ENCODE measurements at places on chromosomes 2 and 18.

- no peak for DNase-seq
Measured at GRCh38 chr2:70977605-70978205, 725 bp upstream of the ANKRD53 start.

- DNase-seq: no peak
Measured at GRCh38 chr2:176692533-176692932, 423.3 kb downstream of the MTX2 start.

GRCh38 chr2:37858725-37859267 lies 66.3 kb upstream of the RMDN2 start:
- no peak for DNase-seq

GRCh38 chr2:204871231-204871953 lies 326.1 kb downstream of the PARD3B start:
- no peak for DNase-seq

DNA sequence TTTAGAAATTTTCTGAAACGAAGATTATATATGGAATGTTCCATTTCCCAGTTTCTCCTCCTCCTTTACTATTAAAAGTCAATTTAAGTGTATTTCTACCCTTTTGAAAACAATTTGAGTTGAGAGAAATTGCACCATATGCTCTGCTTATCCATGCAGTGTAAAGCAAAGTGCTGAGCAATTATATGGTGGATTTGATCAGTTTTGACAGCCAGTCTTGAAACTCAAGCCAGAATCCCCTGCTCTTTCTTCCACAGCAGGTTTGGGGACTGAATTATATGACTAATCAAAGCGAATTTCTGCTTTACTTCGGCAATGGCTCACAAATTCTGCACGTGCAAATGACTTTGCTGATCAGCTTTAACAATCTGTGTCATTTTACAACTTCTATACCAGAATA lies 1183.6 kb downstream of the LRP1B start:
- no peak for DNase-seq

DNA sequence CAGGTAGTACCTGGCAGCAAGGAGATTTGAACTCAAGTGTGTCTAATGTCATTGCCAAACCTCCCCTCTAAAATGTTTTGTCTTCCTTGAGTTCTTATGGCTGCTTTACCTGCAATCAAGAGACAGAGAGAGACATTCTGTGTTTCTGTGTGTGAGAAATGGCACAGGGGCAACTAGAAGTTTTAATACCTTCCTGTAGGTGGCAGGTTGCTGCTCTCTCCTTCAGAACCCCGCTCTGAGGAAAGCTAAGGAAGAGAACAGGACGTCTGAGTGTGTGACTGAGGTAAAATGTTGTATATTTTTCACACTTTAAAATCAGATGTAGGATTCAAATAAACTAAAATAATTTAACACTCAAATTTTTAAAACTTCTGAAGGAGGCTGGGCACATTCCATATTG lies 19.2 kb downstream of the DTNA start:
- no peak for DNase-seq

DNA sequence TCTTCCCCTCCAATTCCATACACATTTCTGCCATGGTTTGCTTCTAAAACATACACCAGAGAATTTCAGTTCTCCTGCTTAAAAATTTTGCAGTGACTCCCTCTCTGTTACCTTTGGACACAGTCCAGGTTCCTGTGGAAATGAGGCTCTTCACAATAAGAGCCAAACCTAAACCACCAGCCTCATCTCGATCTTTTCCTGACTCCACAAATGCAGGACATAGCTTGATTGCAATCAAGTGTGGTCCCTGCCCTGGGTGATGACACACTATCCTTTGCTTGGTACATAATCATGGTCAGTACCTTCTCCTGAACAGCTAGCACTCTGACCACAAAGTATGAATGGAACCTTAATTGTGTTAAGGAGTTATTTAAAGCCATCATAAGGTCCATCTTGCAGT lies 134.9 kb upstream of the CHAC2 start:
- DNase-seq: no peak

GRCh38 chr18:9870431-9871008 lies 15.3 kb upstream of the TXNDC2 start:
- DNase-seq: no peak

DNA sequence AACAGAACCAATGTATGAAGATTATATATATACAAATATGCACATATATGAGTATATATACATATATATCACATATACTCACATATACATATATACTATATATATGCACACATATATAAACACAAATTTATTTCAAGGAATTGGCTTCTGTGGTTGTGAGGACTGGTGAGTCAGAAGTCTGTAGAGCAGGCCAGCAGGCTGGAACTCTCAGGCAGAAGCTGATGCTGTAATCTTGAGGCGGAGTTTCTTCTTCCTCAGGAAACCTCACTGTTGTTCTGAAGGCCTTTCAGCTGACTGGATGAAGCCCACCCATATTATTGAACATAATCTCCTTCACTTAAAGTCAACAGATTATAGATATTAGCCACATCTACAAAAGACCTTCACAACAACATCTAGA lies 143.9 kb upstream of the CREB1 start:
- DNase-seq: no peak

DNA sequence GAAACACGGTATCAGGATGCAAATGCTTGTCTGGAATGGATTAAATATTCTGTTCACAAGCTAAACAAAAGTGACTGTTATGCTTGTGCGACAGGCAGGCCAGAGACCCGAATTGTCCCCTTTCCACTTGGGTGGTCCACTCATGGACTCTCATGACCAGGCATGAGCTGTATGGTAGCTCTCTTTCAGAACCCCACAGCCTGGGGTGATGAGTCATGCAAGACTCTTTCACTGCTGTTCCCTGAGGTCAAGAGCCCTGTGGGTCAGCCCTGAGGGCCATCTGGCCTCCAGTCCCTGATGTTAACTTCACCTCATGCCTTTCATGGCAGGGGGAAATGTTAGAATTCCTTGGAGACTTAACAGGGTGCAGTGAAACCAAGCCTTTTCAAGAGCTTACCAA lies 13.7 kb upstream of the SAP130 start:
- DNase-seq: no peak

GRCh38 chr2:119476301-119477112 lies 44.9 kb downstream of the TMEM37 start:
- no peak for DNase-seq

DNA sequence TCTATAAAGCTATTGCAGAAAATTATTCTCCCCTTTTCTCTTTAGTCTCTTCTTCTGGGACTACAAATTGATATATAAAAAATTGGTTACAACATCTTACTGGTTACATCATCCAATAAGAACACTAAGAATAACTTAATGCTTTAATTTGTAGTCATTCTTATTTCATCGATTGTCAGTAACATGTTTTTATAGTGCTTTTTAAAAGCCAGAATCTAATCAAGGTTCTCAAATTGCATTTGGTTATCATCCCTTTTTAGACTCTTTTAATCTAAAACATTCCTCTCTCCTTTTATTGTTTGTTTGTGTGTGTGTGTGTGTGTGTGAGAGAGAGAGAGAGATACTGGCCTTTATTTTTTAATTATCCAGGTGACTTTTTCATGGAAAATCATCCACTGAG lies 377.1 kb upstream of the MEIS1 start:
- no peak for DNase-seq

GRCh38 chr2:241851325-241852115 lies 7.2 kb downstream of the PDCD1 start:
- DNase-seq: no peak

- no peak for DNase-seq
Measured at GRCh38 chr2:137912371-137912770, 51.9 kb upstream of the HNMT start.

GRCh38 chr2:121095257-121096080 lies 189.5 kb downstream of the TFCP2L1 start:
- no peak for DNase-seq

DNA sequence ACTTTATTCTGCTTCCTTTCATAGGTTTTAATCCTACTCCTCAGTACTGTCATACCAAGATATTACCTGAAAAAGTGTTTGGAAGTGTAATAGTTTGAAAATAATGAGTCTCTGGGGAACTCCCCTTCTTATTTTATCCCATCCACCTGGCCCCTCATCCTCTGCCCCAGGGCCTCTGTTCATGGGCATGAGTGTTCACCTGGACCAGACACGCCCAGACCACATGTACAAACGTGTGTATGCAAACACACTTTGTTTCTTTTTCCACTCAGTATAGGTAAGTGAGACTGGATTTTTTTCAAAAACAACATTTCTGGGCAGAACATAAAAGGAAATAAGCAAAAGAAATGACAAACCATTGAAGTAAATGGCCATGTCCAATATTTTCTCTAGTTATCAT lies 62.1 kb upstream of the THSD7B start:
- no peak for DNase-seq

DNA sequence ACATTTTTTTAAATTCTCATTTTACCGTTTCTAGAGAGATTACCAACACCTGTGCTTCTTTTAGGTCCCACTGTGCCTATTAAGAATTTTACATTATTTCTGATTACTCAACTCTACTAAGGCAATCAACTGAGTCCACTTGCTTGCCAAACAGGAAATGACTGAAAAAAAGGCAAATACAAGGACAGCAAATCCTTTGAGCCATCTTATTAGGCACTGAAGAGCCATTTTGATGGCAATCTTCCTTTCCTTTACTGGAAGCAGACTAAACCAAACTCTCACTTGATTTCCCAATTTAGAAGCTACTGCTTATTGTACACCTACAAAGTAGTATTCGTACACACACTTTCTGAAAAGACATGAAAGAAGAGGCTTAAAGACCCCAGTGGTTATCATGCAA lies 121.4 kb upstream of the COL3A1 start:
- no peak for DNase-seq

GRCh38 chr2:84919885-84920580 lies 14.6 kb downstream of the TMSB10 start:
- no peak for DNase-seq

DNA sequence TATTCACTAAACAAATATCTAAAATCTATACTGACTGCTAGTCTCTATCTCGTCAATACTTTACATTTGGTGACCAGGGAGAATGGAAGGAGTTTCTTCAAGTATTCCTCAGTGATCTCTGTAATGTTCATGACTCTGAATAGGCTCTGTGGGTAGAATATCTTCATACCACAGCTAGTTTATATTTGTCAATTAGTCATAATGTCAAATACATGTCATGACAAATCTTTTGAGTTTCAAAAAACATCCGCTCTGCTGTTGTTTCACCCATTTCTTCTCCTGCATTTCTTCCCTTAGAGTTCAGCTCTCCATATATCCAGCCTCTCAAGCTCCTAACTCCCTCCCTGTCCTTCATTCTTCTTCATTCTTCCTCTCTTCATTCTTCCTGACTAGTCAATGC lies 206.5 kb upstream of the FANCL start:
- DNase-seq: no peak

- DNase-seq: no peak
Measured at GRCh38 chr2:224753743-224754540, 37.8 kb upstream of the CCDC195 start.

- DNase-seq: no peak
Measured at GRCh38 chr2:132837769-132838168, 167.8 kb upstream of the LYPD1 start.

GRCh38 chr2:62142054-62142453 lies 53.9 kb upstream of the B3GNT2 start:
- no peak for DNase-seq

- DNase-seq: no peak
Measured at GRCh38 chr2:122866095-122866494, 1110.6 kb downstream of the TSN start.

DNA sequence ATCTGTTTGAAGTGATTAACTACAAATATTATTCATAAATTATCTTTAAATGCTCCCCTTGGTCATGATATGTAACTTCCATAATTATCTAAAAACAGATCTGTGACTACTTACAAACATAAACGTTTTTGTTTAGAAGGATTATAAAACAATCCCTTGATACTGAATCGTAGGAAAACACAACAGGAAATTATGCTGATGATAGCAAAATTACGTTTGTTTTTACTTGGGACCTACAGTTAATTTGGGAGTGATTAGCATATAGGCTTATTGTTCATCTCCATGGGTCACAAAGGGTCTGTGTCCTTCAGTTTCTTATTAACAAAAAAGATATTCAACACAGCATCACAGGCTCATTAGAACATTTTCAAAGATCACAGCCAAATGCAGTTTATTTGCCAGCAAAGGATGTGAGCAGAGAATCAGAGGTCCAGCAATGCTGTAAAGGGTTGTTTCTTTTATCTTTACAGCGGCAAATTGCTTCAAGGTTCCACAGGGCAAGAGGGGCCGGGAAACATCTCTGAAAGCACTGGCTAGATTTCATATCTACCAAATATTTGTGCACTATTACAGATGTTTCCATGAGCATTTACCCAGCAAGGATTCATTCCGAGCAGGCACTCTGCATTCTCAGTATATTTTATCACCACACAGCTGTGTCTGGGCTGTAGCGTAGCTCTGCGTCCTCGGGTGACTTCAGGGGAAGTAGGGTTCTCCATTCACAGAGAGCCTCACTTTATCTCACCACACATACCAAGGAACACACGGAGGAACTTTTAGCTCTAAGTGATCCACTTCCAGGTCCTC lies 4.1 kb downstream of the CCDC195 start:
- no peak for DNase-seq

DNA sequence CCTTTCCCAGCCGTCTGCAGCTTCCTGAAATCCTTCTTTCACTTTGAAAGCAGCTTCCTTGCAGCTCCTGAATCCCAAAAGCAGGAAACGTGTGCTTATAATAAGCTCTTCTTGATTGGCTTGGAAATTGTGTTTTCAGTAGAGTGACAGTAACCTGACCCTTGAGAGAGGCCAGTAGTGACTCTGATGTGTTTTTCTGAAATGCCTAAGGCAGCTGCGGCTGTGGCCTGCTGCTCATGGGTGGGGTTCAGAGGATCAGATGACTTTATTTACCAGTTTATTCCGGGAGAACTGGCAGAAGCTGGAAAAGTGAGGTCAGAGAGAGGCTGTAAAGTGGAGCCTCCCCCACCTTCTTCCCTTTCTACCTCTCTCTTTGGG lies 31.9 kb upstream of the RPIA start:
- no peak for DNase-seq

GRCh38 chr18:13627639-13628038 lies 98.7 kb downstream of the FAM210A start:
- DNase-seq: no peak

DNA sequence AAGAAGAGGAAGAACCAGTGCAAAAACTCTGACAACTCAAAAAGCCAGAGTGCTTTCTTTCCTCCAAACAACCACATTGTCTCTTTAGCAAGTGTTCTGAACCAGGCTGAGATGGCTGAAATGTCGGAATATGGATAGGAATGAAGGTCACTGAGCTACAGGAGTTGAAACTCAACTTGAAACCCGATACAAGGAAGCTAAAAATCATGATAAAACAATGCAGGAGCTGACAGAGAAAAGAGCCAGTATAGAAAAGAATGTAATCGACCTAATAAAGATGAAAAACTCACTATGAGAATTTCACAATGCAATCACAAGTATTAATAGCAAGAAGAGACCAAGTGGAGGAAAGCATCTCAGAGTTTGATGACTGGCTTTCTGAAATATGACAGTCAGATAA lies 15.0 kb upstream of the EIF2AK3 start:
- no peak for DNase-seq

GRCh38 chr2:137888845-137889244 lies 75.4 kb upstream of the HNMT start:
- no peak for DNase-seq
